Mesangial cell (primary cell): ENCODE measurements at places on chromosomes 3 and 15. TPM values are rescaled to one million over a fixed set of nuclear protein-coding genes. Genes with fewer than 3 reads are reported as not detected.

The TP63 gene
- total RNA-seq, result 0.25 TPM in 1 of 2 replicates, not detected in the other

The TRPM1 gene
- not detected in 2 replicates for total RNA-seq

The ASB14 gene
- total RNA-seq, result not detected in 2 replicates

The SPATA12 gene
- total RNA-seq, result 0.13 and 0.16 TPM in 2 replicates

The DUOX2 gene
- not detected in 2 replicates for total RNA-seq

The IGSF11 gene
- total RNA-seq, result under 0.01 TPM in 1 of 2 replicates, not detected in the other

The MOBP gene
- total RNA-seq, result not detected in 2 replicates

The STAG1 gene
- total RNA-seq, result 9.5 and 14.2 TPM in 2 replicates

The CKMT1B gene
- 0.89 TPM in 1 of 2 replicates, not detected in the other for total RNA-seq

The ROPN1B gene
- total RNA-seq, result not detected in 2 replicates

The NEIL1 gene
- 3.1 and 20.2 TPM in 2 replicates for total RNA-seq

The TNIK gene
- total RNA-seq, result 8.5 and 18.4 TPM in 2 replicates

The LNP1 gene
- total RNA-seq, result 0.63 and 1.8 TPM in 2 replicates

The GOLGA8J gene
- not detected in 2 replicates for total RNA-seq

The TLR9 gene
- total RNA-seq, result not detected in 2 replicates

The OXTR gene
- total RNA-seq, result 5.7 and 29.3 TPM in 2 replicates

The SPTBN5 gene
- total RNA-seq, result under 0.01 and 0.25 TPM in 2 replicates

The SCG5 gene
- 17.3 and 58.6 TPM in 2 replicates for total RNA-seq

The ATP13A4 gene
- 0.16 TPM in 1 of 2 replicates, not detected in the other for total RNA-seq

The MME gene
- 4.4 and 9.0 TPM in 2 replicates for total RNA-seq

The MEX3B gene
- total RNA-seq, result 11.2 and 19.9 TPM in 2 replicates

The FAM3D gene
- total RNA-seq, result not detected in 2 replicates

The ACKR4 gene
- total RNA-seq, result not detected in 2 replicates

The KCTD6 gene
- total RNA-seq, result 4.2 and 5.5 TPM in 2 replicates

The HYKK gene
- 4.7 and 5.1 TPM in 2 replicates for total RNA-seq

The GDPGP1 gene
- total RNA-seq, result 7.9 and 8.1 TPM in 2 replicates

The ANKUB1 gene
- not detected in 2 replicates for total RNA-seq

The MINAR1 gene
- 0.49 and 0.63 TPM in 2 replicates for total RNA-seq

The NR1I2 gene
- total RNA-seq, result under 0.01 and 0.16 TPM in 2 replicates

The CILP gene
- 0.13 TPM in 1 of 2 replicates, not detected in the other for total RNA-seq

The ZNF80 gene
- total RNA-seq, result not detected in 2 replicates

The CLDN11 gene
- 16.3 and 77.7 TPM in 2 replicates for total RNA-seq

The RAD54L2 gene
- 12.2 and 16.2 TPM in 2 replicates for total RNA-seq

The DPPA2 gene
- total RNA-seq, result not detected in 2 replicates

The MASP1 gene
- total RNA-seq, result not detected in 2 replicates

The TTLL13 gene
- total RNA-seq, result under 0.01 TPM in 1 of 2 replicates, not detected in the other

The SPINT1 gene
- 64.9 and 128 TPM in 2 replicates for total RNA-seq

The SLC22A13 gene
- 0.13 and 0.16 TPM in 2 replicates for total RNA-seq

The ATP13A5 gene
- total RNA-seq, result not detected in 2 replicates

The PRR20G gene
- not detected in 2 replicates for total RNA-seq

The TGM4 gene
- 0.13 and 0.65 TPM in 2 replicates for total RNA-seq

The FOXB1 gene
- not detected in 2 replicates for total RNA-seq

The RTP1 gene
- not detected in 2 replicates for total RNA-seq

The RAB7A gene
- 65.5 and 71.1 TPM in 2 replicates for total RNA-seq

The PIERCE2 gene
- 1.6 and 2.1 TPM in 2 replicates for total RNA-seq

The SEMA6D gene
- 0.49 and 2.9 TPM in 2 replicates for total RNA-seq

The SLC51A gene
- not detected in 2 replicates for total RNA-seq

The ALG1L2 gene
- not detected in 2 replicates for total RNA-seq

The ARL6 gene
- total RNA-seq, result 3.3 and 6.1 TPM in 2 replicates

The AP4E1 gene
- total RNA-seq, result 4.7 and 6.4 TPM in 2 replicates

The SLC28A2 gene
- total RNA-seq, result not detected in 2 replicates

The EFHB gene
- total RNA-seq, result 2.7 TPM in 1 of 2 replicates, not detected in the other

The MEIS2 gene
- 47.4 and 58.3 TPM in 2 replicates for total RNA-seq

The SAMD7 gene
- not detected in 2 replicates for total RNA-seq

The DCLK3 gene
- under 0.01 TPM in 1 of 2 replicates, not detected in the other for total RNA-seq

The FMN1 gene
- 0.33 and 5.8 TPM in 2 replicates for total RNA-seq

The LYSMD4 gene
- 8.5 and 8.6 TPM in 2 replicates for total RNA-seq

The THBS1 gene
- 94.2 and 321 TPM in 2 replicates for total RNA-seq

The CCR8 gene
- not detected in 2 replicates for total RNA-seq
